ENCODE measurements at places on chromosomes 4 and X.

DNA sequence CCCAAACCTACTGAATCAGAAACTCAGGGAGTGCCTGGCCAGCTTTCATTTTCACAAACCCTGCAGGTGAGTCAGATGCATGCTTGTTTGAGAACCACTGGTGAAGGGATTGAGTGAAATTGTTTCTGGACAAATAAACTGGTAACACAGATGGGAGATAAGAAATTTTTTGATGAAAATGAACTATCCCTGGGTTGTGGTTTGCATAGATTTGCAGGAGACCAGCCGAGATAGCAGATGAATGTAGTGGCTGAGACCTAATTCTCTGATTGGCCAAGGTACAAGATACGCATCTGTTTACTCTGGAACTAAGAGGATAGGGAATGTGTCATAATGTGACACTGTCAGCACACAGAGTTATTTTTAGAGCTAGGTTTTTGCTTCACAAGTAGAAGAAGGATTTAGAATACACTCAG is 117.8 kb upstream of the NOCT start:
- no peak for ATAC-seq

- no peak for ATAC-seq
These were observed 96.8 kb downstream of the PDLIM5 start for GRCh38 chr4:94548571-94548970.

- ATAC-seq = no peak
These were observed 58.9 kb upstream of the NXF3 start for GRCh38 chrX:103151799-103152198.

GRCh38 chr4:136985683-136986082 is 546.6 kb downstream of the PCDH18 start:
- ATAC-seq = no peak

- peak; percentile 98 for ATAC-seq
These were observed 92.0 kb upstream of the TNIP3 start for GRCh38 chr4:121255986-121256750.

DNA sequence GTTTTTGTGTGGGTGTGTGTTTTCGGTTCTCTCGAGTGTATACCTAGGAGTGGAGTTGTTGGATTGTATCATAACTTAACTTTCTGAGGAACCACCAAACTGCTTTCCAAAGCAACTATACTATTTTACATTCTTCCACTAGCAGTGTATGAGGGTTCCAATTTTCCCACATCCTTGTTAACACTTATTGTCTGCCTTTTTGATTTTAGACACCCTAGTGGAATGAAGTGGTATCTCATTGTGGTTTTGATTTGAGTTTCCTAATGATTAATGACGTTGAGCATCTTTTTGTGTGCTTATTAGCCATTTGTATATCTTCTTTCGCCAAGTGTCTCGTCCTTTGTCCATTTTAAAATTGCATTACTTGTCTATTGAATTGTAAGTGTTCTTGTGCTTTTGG is 118.6 kb downstream of the REPS2 start:
- ATAC-seq = no peak

- ATAC-seq = no peak
These were observed 1.3 kb upstream of the TET2 start for GRCh38 chr4:105145156-105145902.

All from activated CD4-positive, CD25-positive, alpha-beta regulatory T cell treated with anti-CD3 and anti-CD28 coated beads, Interleukin-2, amount 50 U/mL, for 24 hours (primary cell).